ENCODE measurements at places on chromosomes 7 and 10. TPM values are rescaled to one million over a fixed set of nuclear protein-coding genes. Genes with fewer than 3 reads are reported as not detected.

GRCh38 chr7:37028909-37029440, 304.7 kb upstream of the AOAH start:
- DNase-seq, result no peak

DNA sequence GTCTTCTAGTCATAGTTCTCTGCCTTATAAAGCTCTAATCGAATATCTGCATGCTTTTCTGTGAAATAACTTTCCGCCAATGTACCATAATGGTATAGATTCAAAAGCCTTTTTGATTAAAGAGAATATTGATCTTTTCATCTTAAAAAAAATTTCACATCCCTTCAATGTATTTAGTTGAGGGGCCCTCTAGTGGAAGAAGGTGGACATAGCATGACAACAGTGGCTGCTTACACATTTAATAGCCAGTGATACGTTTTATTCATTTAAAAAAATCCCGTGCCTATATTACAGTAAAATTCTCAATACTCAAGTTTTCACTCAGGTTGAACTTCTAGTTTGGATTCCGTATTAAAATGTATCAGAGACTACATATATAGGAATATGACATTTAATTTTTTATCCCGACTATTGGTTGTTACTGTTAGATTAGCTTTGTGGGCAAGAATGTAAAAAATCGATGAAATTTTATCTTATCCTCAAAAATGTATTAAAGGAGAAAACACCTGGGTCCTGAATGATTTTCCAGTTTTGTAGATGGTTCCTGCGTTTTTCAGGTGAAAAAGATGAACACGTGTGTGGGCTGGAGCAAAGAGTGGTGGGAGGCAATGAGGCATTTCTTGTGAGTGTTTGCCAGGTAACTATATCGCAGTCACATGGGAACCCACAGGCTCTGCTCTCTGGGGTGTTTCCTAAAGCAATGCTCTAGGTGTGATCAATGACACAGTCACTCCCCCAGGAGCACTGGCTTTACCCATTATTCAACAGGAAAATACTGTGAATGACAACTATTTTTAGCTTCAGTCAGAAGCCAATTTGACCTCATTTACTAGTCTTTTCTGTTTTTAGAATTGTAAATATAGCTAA, 24.1 kb upstream of the PNLIP start:
- peak; percentile 30 for DNase-seq

- no peak for DNase-seq
Observed at GRCh38 chr7:149409895-149410294, 51.0 kb downstream of the ZNF777 start.

GRCh38 chr10:87842776-87843497, 20.4 kb downstream of the KLLN start:
- DNase-seq, result peak; percentile 92

- DNase-seq, result peak; percentile 16
Observed at GRCh38 chr7:129750501-129750900, 139.0 kb downstream of the NRF1 start.

- no peak for DNase-seq
Observed at GRCh38 chr10:75954486-75954885, 523.1 kb downstream of the LRMDA start.

DNA sequence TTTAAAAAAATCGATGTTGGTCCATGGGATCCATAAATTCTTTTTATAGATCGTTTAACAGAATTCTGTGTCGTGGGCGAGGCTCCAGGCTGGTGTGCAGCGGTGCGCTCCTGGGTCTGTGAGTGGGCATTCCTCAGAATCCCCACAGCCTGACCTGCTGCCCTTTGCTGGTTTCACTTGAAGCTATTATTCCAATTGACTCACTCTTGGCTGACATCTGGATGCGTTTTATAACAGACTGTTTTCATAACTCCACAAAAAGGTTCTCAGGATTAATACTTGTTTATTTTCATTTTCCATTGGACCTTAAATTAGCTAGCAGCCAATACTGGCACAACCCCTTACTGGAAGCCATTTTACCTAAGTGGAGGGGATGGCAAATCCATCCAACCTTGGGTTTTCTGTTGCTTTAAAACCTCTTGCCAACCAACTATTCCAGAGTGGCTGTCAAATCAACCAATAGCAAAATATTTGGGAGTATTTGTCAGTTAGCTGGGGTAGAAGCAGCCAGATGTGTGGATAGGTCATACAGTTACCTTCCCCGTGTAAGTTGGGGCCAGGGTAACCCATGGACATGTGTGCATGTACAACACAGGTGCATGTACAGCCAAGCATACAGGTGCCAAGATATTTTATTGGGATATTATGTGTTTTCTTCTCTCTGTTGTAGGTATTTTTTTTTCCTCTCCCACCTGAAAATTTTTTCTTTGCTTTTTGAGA, 160.7 kb upstream of the ZNF32 start:
- DNase-seq, result no peak

GRCh38 chr7:450741-451140, 68.9 kb downstream of the PDGFA start:
- DNase-seq, result no peak

- DNase-seq, result no peak
Observed at GRCh38 chr10:129622736-129623135, 155.7 kb downstream of the MGMT start.

DNA sequence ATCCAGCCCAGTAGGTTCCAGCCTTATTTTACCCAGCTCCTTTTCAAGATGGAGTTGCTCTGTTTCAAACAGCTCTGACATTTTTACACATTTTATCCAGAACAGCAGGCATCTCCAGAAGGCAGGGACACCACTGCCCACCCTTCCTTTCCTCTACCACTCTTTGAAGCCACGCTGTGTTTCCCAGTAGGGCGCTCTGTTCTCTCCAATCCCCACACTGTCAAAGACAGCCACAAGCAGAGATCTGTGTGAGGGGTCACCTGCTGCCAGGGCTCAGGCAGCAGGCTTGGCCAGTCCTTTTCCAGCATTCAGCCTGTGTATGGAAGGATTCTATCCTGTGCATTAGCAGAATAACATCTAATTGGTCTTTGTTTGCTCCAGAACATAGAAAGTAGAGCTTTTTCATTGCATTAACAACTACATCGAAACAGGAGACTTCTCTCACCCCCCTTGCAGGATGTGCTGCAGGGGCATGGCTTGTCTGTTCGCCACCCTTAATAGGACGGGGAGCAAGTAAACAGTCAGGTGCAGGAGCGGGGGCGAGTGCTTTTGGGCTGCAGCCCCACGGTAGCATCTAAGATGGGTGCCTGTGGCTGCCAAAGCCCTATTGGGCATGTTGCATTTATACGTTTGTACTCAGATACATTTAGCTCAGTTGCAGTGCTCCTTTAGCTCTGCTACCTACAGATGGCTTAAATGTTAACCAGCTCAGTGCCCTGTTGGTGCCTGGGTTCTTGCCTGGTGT, 326.1 kb downstream of the GALNT17 start:
- DNase-seq, result no peak

DNA sequence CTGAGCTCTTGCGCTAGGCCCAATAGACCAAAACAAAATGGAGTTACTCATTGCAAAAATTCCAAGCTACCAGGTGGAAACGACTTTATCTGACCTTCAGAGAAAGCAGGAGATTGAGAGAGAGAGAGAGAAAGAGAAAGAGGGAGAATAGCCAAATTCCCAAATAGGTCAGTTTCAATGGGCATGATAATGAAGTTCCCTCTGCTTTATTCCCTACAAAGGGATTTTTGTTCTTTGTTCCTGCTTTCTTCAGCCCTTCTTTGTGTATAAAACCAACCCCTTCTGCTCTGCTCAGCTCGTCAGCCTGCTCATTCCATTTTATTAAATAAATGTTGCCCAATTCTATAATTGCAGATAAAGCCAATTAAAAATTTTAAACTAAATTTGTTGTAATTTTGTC, 45.0 kb upstream of the GPR37 start:
- no peak for DNase-seq

DNA sequence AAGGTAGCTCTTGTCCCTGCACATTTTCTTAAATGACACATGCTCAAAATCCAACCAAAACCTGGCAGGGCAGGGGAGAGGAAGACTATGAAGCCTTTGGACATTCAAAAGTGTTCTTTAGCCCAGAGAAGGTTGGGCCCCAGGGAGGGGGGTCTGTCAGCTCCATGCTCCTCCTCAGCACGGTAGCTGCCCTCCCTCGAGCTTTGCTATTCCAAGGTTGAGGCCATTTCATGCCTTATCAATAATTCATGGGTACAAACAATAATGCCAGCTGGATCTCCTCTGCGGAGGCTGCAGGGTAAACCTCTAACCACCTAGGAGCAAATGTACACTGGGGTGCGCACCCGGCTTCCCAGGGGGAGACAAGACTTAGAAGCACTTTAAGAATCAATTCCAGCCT, 61.5 kb downstream of the SLIT1 start:
- DNase-seq, result no peak

GRCh38 chr10:33098951-33099663, 141.1 kb upstream of the ITGB1 start:
- DNase-seq, result peak; percentile 69

GRCh38 chr10:123221418-123221817, 67.2 kb downstream of the BUB3 start:
- DNase-seq, result no peak

GRCh38 chr7:114910787-114911186, 11.1 kb upstream of the MDFIC start:
- peak; percentile 66 for DNase-seq

DNA sequence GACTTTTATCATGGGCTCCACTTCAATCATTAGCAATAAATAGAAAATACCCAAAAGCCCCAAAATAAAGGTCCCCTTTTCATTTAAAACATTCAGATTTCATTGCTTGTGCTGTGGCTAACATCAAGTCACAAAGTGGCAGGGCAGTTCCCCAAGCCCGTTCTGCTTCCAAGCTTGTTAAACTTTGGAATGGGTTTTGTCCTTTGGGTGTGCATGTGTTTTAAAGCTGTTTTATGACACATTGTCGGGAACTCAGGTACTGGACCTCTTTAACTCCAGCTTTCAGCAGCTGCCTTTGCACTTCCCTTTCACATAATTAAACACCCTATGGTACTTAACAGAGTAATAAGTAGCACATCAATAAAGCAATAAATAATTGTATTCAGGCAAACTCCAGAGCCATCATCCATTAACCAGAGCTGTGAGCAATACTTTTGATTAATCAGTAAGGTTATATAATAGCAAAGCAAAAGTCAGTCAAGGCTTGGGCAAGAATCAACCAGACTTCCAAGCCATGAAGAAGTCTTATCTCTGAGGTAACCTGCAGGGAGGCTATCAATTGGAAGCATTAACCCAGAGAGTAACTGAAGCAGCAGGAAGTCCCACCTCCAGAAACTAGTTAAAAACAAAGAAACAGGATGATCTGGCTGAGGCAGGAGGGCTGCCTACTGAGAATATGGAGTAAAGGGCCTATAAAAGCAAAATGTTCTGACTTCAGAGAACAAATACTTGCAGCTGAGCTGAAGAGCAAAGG, 56.1 kb upstream of the ARID5B start:
- no peak for DNase-seq

- DNase-seq, result peak; percentile 32
Observed at GRCh38 chr7:28062197-28062991, 118.2 kb downstream of the JAZF1 start.

DNA sequence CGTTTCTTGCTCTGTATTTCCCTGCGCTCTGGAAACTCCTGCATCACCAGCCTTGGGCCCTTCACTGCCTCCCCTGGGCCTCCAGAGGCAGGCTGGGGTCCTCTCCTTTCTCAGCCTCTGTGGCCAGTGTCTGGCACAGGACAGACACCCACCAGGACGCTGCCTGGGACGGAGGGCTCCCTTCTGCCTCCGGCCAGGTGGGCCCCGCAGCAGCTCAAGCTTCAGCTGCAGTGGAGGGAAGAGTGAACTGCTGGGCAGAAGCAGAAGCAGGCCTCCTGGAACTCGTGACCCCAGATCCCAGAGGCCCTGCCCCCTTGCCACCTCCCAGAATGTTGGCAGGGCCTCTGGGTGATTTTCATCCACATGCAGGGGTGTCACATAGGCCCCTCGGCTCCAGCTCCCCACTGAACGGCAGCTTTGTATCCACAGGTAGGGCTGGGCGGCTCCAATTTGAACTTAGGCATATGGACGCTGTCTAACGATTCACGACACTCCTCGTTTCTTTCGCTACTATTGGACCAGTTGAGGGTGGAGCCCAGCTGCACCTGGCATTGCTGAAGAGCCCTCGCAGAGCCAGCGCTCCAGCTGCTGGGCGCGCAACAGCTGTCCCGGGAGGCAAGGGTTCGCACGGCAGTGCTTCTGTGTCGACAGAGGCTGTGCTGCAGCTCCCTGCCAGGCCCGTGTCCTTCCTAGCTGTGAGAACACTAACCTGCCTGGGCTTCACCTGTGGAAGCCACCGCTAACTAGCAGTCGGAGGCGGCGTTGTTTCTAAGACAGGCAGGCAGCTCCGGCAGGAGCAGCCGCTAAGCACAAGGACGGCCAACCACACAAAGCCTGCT, 18.4 kb upstream of the GPR146 start:
- no peak for DNase-seq

DNA sequence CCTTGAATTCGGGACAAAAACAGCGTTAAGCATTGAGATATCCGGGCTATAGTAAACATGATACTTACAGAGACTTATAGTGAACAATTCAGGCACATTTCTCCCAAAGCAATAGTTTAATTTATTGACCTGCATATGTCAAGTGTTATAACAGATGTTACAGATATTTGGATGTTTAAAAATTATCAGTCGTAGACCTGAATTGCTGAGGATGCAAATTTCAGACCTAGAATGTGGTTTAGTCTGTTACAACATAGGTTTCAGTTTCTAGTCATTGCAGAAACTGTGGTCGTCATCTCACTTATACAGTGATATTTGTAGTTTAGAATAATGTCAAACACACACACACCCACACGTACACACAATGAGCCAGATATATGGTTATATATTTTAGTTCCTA, 85.2 kb downstream of the VTI1A start:
- no peak for DNase-seq

- DNase-seq, result no peak
Observed at GRCh38 chr7:150631084-150631826, 930 bp downstream of the GIMAP6 start.

GRCh38 chr7:91869661-91870060, 10.8 kb downstream of the MTERF1 start:
- DNase-seq, result no peak

- DNase-seq, result no peak
Observed at GRCh38 chr10:118971187-118971586, 58.3 kb upstream of the NANOS1 start.

- DNase-seq, result no peak
Observed at GRCh38 chr10:47346581-47347302, 1.4 kb upstream of the RBP3 start.

GRCh38 chr10:122149561-122150505, 121.3 kb upstream of the BTBD16 start:
- no peak for DNase-seq

- peak; percentile 58 for DNase-seq
Observed at GRCh38 chr7:134502463-134503371, 24.6 kb upstream of the AKR1B10 start.

Gene CRPPA
- total RNA-seq, result 4.5 TPM

Gene SLC18A3
- total RNA-seq, result not detected

Gene PRKCQ
- total RNA-seq, result 5.3 TPM

Gene TES
- 189 TPM for total RNA-seq

Gene ICA1
- 8.5 TPM for total RNA-seq

Gene PBLD
- total RNA-seq, result 6.7 TPM

Gene NYAP1
- total RNA-seq, result 1.5 TPM

Gene FGL2
- under 0.01 TPM for total RNA-seq

Gene TSPAN33
- total RNA-seq, result 1.9 TPM

Gene PIK3CG
- not detected for total RNA-seq

Gene NODAL
- total RNA-seq, result 0.17 TPM

Gene GOLGA7B
- 3.1 TPM for total RNA-seq

Gene CASD1
- 17.8 TPM for total RNA-seq

Gene SCIN
- total RNA-seq, result not detected

Gene ELAPOR2
- total RNA-seq, result 24.3 TPM

Measured in mammary epithelial cell (primary cell).